ENCODE measurements at places on chromosomes 7 and 10.

GRCh38 chr10:16581202-16581601 lies 59.5 kb upstream of the C1QL3 start:
- DNase-seq = no peak
- H3K4me3 ChIP-seq = no peak overlapping the region
- H3K36me3 ChIP-seq = no peaks in the 10 kb centered on the region

GRCh38 chr10:26573674-26574073 lies 123.8 kb upstream of the PDSS1 start:
- no peaks in the 10 kb centered on the region for H3K36me3 ChIP-seq
- no peaks in the 10 kb centered on the region for H3K4me1 ChIP-seq
- DNase-seq = no peak
- no peaks in the 10 kb centered on the region for H3K27me3 ChIP-seq
- H3K4me3 ChIP-seq = no peak overlapping the region

- no peak overlapping the region for H3K4me3 ChIP-seq
- no peaks in the 10 kb centered on the region for H3K27me3 ChIP-seq
- H3K27ac ChIP-seq = no peak overlapping the region
- no peaks in the 10 kb centered on the region for H3K36me3 ChIP-seq
These were observed 17.5 kb downstream of the VPS50 start for GRCh38 chr7:93249491-93250148.

- peak overlapping the region; percentile 89 for H3K27ac ChIP-seq
- peaks cover 16% of the 10 kb centered on the region for H3K4me1 ChIP-seq
- no peaks in the 10 kb centered on the region for H3K27me3 ChIP-seq
- DNase-seq = no peak
- no peaks in the 10 kb centered on the region for H3K36me3 ChIP-seq
These were observed 535 bp downstream of the BTRC start for GRCh38 chr10:101354328-101355071.
